ENCODE measurements at places on chromosomes 5 and 9.

DNA sequence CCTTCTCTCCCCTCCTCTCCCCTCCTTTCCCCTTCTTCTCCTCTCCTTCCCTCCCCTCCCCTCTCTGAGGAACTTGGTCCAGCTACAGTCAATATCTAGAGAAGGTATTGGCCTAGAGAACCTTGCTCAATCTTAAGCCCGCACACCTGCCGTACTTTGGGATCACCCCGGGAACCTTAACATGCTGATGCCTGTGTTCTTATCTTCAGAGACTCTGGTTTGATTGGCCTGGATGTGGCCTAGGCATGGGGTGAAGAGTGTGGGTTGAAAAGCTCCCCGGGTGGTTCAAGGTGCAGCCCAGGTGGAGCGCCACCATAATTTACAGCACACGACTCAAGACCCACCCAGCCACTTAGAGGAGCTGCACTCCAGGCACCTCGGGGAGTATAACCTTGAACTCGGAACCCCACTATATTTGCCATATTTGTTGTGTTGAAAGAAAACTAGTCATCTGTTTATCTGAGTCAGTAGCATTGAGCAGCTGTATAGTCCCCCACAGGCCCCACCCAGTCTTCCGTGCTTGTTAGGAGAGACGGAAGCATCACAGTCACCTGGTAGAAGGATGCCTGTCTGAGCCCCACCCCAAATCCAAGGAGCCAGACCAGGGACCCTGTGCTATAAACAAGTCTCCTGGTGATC lies 14.4 kb upstream of the PHF19 start:
- DNase-seq: no peak

- no peak for DNase-seq
These were observed 25.8 kb upstream of the TRIM32 start for GRCh38 chr9:116661037-116661954.

- no peak for DNase-seq
These were observed 67.1 kb upstream of the SH3PXD2B start for GRCh38 chr5:172521338-172521932.

DNA sequence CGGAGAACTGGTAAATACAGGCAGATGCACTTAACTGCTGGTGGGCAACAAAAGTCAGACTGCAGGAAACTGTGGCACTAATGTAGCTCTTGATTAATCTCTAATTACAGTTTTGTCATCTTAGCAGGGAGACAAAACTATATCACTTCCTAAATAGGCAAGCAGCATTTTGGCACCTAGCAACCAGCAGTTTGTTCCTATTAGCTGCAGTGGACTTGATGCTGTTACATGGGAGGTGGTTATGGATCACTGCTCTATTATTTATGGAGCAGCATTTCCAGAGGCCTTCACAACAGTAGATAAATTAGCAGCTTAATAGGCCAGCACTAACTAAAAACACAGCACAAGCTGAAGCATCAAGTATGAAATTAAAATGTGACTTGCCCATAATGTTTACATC lies 518.3 kb upstream of the ITGA1 start:
- DNase-seq: no peak

DNA sequence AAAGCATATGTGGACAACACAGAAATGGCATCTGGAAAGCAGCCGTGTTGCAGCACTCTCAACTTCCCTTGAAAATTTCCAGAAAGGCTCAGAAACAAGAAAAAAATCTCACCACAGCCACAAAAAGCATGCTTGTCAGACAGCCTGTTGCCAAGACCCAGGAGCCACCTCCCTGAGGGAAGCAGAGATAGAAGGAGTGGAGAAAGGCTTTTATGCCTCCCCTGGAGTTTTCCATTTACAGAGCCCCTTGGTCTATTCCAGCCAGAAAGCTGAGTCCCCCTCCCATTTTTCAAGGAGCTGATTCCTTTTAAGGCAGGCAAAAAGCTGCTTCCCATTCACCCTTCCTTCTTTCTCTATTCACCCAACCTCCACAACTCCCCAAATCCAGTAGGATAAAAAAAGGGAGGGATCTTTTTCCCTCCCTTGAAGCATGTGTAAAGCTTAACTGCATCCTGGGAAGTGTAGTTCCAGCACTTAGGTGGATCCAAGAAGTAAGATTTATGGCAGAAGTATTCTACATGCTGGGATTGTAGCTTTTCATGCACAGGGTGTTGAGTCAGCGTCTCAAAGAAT lies 37.1 kb upstream of the PALM2AKAP2 start:
- no peak for DNase-seq

- no peak for DNase-seq
These were observed 75.1 kb downstream of the OXCT1 start for GRCh38 chr5:41795125-41795524.

DNA sequence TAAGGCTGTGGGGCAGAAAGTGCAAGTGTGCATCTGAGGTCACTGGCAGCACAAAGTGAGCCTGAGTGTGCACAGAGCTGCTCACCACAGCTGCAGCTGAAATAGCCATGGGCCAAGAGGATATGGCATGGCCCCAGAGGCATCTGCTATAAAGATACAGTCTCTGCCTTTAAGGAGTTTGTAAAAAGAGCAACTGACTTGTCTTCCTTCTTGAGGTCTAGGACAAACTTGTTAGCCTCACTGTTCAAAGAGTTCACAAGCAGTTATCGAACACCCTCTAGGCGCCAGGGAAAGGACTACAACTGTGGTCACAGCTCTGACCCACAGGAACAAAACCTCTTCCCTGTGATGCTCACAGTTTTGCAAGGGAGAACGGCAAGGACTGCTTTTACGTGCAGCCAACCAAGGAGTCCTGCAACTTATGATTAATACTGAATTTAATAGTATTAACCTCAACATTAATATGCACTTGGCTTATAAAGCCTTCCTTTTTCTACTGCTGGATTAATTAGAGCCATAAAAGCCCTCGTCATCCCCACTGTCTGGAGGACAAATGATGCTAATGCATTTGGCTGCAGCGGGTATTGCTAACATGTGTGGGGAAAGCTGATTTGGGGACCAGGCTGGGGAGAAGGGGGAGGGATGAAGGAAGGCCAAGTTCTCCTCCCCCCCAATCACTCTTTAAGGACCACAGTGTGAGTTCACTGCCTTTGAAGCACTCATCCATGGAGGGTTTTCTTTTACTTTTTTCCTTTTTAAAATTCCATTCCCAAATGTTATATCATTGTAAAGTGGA lies 189.8 kb upstream of the TRIM32 start:
- DNase-seq: no peak

DNA sequence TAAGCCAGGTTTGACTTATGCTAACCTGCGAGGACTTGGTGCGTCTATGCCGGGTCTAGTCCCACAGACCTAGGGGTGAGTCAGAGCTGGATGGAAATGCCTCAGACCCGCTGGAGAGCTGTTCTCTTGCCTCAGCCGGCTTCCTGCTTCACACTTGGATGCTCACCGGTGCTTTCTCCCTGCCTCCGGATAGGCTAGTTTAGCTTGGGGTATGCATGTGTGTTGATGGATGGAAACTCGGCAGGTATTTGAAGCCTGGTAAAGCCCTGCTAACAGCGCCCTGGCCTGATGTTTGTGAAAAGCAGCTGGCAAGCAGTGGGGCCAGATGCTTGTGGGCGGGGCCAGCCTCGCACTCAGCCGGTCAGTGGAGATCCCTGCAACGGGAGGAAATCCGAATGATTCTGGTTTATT lies 29.3 kb downstream of the PRRC2B start:
- no peak for DNase-seq

GRCh38 chr5:147935032-147935431 lies 28.7 kb upstream of the C5orf46 start:
- no peak for DNase-seq

- no peak for DNase-seq
These were observed 75.0 kb downstream of the PBX3 start for GRCh38 chr9:125822160-125822559.

GRCh38 chr5:39570403-39571027 lies 145.7 kb upstream of the DAB2 start:
- DNase-seq: no peak

DNA sequence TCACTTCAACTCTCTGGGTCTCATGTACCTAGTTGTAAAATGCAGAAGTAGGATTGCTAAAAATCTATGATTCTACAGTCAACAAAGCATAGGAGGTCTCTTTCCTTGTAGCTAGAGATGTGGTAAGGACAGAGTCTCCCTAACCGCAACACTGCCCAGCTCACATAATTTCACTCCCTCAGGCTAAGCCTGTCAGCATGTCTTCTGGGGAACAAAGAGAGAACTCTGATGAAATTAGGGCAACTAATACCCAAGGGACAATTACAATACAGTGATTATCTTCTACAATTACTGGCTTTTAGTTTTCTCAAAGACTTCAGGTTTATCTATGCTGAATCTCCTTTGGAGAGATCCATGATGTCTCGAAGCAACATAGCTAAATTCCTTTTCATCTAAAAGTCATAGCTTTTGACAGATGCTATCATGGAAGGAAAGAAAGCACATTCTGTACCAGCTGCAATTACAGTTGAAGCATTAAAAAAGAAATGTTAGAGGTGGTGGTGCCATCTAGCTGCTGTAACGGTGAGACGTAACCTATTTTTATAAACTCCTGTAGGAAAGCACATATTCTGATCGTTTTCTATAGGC lies 141.1 kb upstream of the TARS1 start:
- no peak for DNase-seq

GRCh38 chr5:80357671-80358070 lies 37.9 kb downstream of the SPZ1 start:
- no peak for DNase-seq

- no peak for DNase-seq
These were observed 86.2 kb upstream of the CDH9 start for GRCh38 chr5:27124590-27124989.

DNA sequence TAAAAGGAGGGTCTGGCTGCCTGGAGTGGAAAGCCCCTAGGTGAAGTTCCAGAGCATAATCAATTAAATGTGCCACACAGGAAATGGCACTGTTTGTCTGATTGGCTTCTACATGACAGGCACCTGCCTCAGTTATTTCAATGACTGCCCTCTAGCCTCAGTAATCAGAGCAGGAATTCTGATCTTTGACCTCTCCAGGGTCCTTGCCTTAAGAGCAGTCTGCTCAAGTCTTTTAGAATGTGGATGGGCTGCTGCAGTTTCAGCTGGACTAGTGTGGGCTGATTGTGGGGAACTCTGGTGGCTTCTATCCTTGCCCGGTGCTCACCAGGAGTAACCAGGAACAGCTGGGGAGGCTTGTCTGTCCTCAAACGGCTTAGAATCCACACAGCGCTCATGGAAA lies 98.9 kb downstream of the LIX1 start:
- DNase-seq: no peak

DNA sequence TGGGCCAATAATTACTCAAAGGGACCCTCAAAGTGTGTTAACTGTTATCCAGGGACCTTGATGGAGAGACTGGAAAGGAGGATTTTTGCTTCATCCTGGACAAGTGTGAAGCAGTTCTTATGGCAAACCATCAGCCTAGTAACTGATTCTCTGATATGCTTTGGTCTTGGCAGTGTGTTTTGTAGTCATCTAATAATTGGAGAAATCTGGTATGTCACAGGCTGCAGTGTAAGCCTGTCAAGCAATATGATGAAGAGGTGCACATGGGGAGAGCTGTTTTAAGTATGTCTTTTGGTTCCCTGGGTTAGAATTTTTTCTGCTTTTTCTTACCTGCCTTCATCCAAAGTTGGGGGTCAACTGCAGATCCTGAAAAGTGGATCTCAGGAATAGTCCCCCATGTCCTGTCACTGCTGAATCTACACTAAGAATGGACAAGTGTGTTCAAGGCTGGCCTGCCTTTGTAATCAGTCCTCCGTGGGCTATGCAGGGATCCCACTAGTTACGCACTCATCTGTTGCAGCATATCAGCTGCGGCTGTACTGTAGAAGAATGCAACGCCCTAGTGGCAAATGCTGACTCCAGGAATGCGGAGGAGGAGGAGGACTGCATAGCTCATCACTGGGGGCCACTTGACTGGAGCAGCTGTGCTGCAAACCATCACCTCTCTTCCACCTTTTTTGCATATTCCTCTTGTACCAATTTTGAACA lies 1.9 kb downstream of the SPTAN1 start:
- no peak for DNase-seq

GRCh38 chr5:9409413-9409960 lies 136.4 kb downstream of the SEMA5A start:
- DNase-seq: no peak

DNA sequence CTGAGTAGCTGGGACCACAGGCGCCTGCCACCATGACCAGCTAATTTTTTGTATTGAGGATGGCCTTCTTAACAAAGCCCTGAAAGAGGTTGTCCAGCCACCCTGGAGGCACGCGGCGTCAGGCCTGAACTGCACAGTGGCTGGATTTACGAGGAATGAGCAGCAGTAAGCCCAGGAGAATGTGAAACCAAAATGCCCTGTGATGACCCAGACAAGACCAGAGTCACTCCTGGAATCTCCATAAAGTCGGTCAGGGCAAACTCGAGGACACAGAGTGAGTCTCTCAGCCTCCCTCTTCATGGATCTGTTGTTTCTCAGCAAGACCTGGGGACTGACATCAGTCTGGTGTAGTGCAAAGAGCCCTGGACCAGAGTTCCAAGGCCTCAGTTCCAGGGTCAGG lies 53.2 kb upstream of the C5orf58 start:
- DNase-seq: no peak

DNA sequence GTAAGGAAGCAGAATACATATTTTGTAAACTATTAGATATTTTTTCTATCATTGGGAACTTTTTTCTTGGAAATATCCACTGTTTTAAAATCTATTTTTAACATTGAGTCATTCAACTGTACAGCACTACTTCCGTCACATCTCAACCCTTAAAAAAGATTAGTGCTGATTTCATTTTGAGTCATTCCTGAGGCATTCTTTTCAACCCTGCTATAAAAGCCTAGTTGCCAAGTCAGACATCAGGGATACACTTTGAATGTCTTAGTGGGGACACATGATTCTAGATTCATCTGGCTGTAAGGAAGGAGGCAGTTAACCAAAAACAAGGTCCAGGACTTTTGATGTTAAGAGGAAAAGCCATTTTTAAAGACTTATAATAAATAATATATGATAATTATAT lies 160.9 kb downstream of the GIN1 start:
- DNase-seq: no peak

- DNase-seq: no peak
These were observed 88.1 kb downstream of the LPAR1 start for GRCh38 chr9:110950041-110950645.

DNA sequence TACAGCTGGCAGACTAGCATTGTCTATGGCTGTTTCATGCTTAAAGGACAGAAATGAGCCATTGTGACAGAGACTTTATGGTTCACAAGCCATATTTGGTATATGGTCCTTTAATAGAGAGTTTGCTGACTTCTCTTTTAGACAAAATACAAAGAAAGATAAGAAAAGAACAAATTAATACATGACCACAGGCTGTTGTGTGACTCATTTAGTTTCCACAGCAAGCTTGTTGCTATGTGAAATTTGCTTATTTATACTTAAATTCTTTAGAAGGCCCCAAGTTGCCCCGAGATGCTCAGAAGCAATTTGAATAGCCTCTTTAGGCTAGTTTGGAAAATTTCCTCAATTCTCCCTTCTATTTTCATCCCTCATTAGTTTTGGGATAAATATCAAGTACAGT lies 315.3 kb upstream of the RPS23 start:
- DNase-seq: no peak

GRCh38 chr5:14465776-14466175 lies 115.8 kb upstream of the OTULINL start:
- no peak for DNase-seq

DNA sequence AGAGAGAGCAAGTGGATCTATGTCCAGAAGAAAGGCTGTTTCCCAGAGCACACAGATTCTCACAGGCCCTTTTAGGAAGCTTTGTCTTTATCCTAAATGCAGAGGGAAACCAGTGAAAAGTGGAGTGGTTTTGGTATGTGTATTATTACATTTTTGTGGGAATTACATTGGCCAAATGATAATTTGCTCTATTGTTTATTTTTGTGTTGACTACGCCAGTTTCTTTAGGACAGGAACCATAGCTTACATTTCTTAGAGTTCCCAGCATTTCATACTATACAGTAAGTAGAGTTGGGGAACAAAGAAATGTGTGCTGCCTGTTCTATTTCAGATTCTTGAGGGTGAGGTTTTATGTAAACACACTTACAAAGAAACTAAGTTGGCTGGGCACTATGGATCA lies 29.4 kb upstream of the SPATA31D4 start:
- DNase-seq: no peak

Data from stimulated activated CD8-positive, alpha-beta memory T cell treated with anti-CD3 and anti-CD28 coated beads, Interleukin-4, amount 100 ng/mL, for 4 hours (primary cell).